ENCODE measurements at places on chromosomes 1 and 21. TPM values are rescaled to one million over a fixed set of nuclear protein-coding genes. Genes with fewer than 3 reads are reported as not detected.

Gene CAMK2N1
- 38.9 TPM for total RNA-seq

Gene PGBD5
- 0.82 TPM for total RNA-seq

Gene SYCP1
- not detected for total RNA-seq

Gene LCE6A
- total RNA-seq = not detected

Gene CRP
- total RNA-seq = not detected

Gene CRB1
- not detected for total RNA-seq

Gene RIPPLY3
- 0.56 TPM for total RNA-seq

Gene TEX38
- total RNA-seq = not detected

Gene ITGB2
- total RNA-seq = 0.74 TPM

Gene ARTN
- total RNA-seq = not detected

Gene HYI
- total RNA-seq = 16.9 TPM

Gene VHLL
- not detected for total RNA-seq

Gene ITLN2
- total RNA-seq = not detected

Gene DNAI4
- total RNA-seq = 1.0 TPM

Gene DTL
- total RNA-seq = 22.6 TPM

Gene GPR89B
- 4.8 TPM for total RNA-seq

Measured in A549 treated with CpdA at 1 μM for 4 hours (cell line).